Osteoblast (primary cell): ENCODE measurements at places on chromosomes 2 and 18. TPM values are rescaled to one million over a fixed set of nuclear protein-coding genes. Genes with fewer than 3 reads are reported as not detected.

GRCh38 chr2:151165105-151165684 lies 96.5 kb downstream of the RBM43 start:
- H3K36me3 ChIP-seq, result no peaks in the 10 kb centered on the region
- H3K27ac ChIP-seq, result no peak overlapping the region
- no peaks in the 10 kb centered on the region for H3K27me3 ChIP-seq
- DNase-seq, result no peak

The CCDC178 gene
- not detected in 2 replicates for total RNA-seq

The SULT1C2 gene
- 0.36 and 1.2 TPM in 2 replicates for total RNA-seq

The HOXD8 gene
- total RNA-seq, result 3.3 and 5.6 TPM in 2 replicates

- H3K27me3 ChIP-seq, result no peaks in the 10 kb centered on the region
- H3K4me3 ChIP-seq, result no peak overlapping the region
- no peaks in the 10 kb centered on the region for H3K4me1 ChIP-seq
Measured at GRCh38 chr18:49042246-49042570, 91.4 kb upstream of the SMAD7 start.

DNA sequence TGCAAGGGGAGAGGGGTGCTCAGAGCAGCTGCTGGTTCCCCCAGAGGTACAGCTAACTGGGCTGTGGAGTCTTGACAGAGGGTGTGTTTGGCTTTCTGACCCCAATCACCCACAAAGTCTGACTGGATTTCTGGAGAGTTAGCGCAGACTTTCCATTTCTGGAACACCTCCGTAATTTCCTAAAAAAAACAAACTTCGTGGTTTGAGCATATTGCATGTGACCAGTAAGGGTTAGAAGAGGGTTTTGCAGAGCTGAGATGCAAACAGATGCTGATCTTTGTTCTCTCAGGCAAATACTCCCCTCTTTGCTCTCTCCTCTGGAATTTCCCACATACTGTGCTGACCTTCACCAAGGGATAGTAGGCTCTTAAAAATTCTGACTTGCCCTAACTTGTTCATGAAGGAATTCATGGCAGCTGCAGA lies 44.5 kb upstream of the TMEM247 start:
- peak; percentile 84 for DNase-seq
- H3K36me3 ChIP-seq, result no peaks in the 10 kb centered on the region
- no peaks in the 10 kb centered on the region for H3K27me3 ChIP-seq
- H3K4me3 ChIP-seq, result no peak overlapping the region
- peaks cover 13% of the 10 kb centered on the region for H3K4me1 ChIP-seq

The RGPD4 gene
- total RNA-seq, result under 0.01 TPM in 1 of 2 replicates, not detected in the other

DNA sequence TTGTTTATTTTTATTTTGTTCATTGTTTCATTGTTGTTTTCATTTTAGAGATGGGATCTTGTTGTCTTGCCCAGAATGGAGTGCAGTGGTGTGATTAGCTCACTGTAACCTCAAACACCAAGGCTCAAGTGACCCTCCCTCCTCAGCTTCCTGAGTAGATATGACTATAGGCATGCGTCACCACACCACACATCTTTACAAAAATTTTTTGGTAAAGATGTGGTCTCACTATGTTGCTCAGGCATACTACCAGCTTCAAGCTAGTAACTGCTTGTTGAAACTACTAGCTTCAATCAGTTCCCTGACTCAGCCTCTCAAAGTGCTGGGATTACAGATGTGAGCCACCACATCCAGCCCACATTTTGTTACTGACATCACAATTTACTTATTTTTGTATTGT lies 14.8 kb downstream of the FAM237A start:
- H3K4me1 ChIP-seq, result no peaks in the 10 kb centered on the region
- DNase-seq, result no peak

The THADA gene
- 38.0 and 39.4 TPM in 2 replicates for total RNA-seq

The SKA1 gene
- total RNA-seq, result 1.8 and 2.9 TPM in 2 replicates
